ENCODE measurements at places on chromosomes 4 and X. TPM values are rescaled to one million over a fixed set of nuclear protein-coding genes. Genes with fewer than 3 reads are reported as not detected.

DNA sequence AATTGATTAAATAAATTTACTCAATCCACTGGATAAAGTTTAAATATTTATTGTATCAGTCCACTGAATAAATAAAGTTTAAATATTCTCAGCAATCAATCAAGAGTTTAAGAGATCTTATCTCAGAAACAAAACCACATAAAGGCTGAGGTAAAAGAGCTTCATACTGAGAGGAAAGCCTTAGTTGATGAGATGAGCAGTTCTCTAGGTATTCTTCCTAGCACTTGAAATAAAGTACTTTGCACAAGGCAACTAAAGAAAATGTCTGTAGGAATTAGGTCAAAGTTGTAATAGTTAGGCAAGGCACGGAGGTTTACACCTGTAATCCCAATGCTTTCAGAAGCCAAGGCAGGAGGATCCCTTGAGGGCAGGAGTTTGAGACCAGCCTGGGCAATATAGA, 63.5 kb downstream of the UCHL1 start:
- H3K27me3 ChIP-seq, result no peaks in the 10 kb centered on the region
- DNase-seq, result no peak
- H3K27ac ChIP-seq, result no peak overlapping the region

DNA sequence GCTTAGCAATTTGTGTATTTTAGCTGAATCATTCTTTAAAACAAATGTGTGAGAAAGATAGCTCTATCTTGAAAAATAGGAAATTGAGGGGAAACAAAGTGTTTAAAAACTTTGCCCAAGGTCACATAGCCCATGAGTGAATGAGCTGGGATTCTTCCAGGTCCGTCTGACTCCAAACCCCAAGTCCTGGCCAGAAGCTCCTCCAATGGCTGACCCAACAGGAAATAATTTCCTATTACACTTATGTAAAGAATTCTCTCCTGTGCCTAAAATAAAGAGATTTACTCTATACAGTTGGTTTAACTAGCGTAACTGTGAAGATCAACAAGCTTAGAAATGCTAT, 287.6 kb downstream of the ARHGAP24 start:
- H3K4me3 ChIP-seq, result no peak overlapping the region
- H3K4me1 ChIP-seq, result peaks cover 6% of the 10 kb centered on the region
- peak overlapping the region; percentile 35 for H3K27ac ChIP-seq

DNA sequence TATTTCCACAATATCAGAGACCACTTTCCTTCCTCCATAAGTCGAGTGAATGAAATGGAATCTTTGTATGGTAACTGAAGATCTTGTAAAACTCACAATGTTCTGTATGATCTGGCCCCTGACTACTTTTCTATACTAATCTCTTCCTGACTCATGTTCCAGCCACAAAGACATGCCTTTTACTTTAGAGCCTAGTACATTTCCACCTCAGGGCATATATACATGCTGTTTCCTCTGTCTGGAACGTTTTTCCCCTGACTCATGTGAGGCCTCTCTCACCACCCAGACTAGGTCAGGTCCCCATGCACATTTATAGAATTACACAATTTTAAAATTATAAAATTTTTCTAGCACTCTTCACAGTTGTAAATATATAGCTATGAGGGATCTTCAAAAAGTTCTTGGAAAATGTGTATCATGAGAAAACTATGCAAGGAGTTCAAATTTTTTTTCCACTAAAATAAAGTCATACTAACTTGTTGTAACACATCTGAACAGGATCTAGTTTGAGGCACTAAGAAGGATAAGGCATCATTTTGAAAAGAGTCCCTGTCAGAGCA, 208.8 kb downstream of the SH2D1A start:
- peak overlapping the region; percentile 19 for H3K27ac ChIP-seq
- no peaks in the 10 kb centered on the region for H3K27me3 ChIP-seq
- no peaks in the 10 kb centered on the region for H3K4me1 ChIP-seq
- peak; percentile 16 for DNase-seq
- no peak overlapping the region for H3K4me3 ChIP-seq

GRCh38 chr4:114398410-114398809, 200.2 kb upstream of the UGT8 start:
- H3K27ac ChIP-seq, result no peak overlapping the region
- no peaks in the 10 kb centered on the region for H3K36me3 ChIP-seq
- H3K4me1 ChIP-seq, result no peaks in the 10 kb centered on the region
- no peak for DNase-seq
- no peaks in the 10 kb centered on the region for H3K27me3 ChIP-seq
- H3K4me3 ChIP-seq, result no peak overlapping the region

DNA sequence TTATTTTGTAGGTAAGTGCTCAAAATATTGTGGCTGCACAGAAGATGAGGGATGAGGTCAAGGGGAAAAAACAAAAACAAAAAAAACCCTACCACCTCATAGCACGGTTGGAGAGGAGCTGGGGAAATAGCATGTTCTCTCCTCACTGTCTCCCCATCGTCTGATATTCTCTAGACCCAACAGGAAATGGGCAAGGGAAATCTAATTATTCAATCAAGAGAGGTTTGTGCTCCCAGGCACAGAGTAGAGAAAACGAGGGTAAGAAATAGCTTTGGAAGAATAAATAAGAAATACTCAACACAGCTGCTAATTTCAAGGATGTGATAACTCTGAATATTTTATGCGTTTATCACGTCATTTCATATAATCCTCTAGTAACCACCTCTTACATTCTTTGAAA, 619.2 kb upstream of the GNPDA2 start:
- no peaks in the 10 kb centered on the region for H3K27me3 ChIP-seq
- H3K27ac ChIP-seq, result no peak overlapping the region
- DNase-seq, result no peak
- H3K4me1 ChIP-seq, result no peaks in the 10 kb centered on the region
- H3K4me3 ChIP-seq, result no peak overlapping the region

The TLL1 gene
- 2.7 TPM for total RNA-seq

The NHSL2 gene
- total RNA-seq, result 14.8 TPM

- no peak for DNase-seq
- no peaks in the 10 kb centered on the region for H3K36me3 ChIP-seq
- H3K27ac ChIP-seq, result no peak overlapping the region
- no peaks in the 10 kb centered on the region for H3K27me3 ChIP-seq
Measured at GRCh38 chr4:108139089-108139488, 29.6 kb downstream of the LEF1 start.

The GPR78 gene
- 0.17 TPM for total RNA-seq

DNA sequence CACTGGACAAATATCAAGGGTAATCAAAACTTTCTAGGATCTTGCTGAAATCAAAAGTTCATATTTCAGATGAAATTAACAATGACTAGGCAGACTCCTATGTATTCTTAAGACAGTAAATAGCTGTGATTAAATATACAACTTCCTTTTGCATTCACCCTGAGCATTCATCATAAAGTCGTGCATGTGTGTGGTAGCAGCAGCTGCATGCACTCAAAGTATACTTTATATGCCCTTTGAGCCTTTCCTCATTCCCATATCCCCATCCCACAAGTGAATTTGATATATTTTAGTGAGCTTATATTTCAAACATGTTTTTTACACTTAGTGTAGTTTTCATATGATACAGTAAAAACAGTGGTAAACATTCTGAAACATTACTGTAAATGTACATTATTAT, 959.0 kb downstream of the C4orf33 start:
- H3K4me1 ChIP-seq, result no peaks in the 10 kb centered on the region
- no peaks in the 10 kb centered on the region for H3K27me3 ChIP-seq
- DNase-seq, result no peak
- H3K27ac ChIP-seq, result no peak overlapping the region
- H3K4me3 ChIP-seq, result no peak overlapping the region
- H3K36me3 ChIP-seq, result no peaks in the 10 kb centered on the region

The MPP1 gene
- total RNA-seq, result 9.0 TPM

The ASIC5 gene
- total RNA-seq, result not detected

- H3K36me3 ChIP-seq, result no peaks in the 10 kb centered on the region
- no peaks in the 10 kb centered on the region for H3K27me3 ChIP-seq
- H3K4me1 ChIP-seq, result peaks cover 16% of the 10 kb centered on the region
- peak within 1 kb of the TSS; percentile 74 for H3K4me3 ChIP-seq
Measured at GRCh38 chr4:52659001-52659721, at the start of gene USP46. Gene USP46 (minus strand): TSS chr4:52659301. CDS start chr4:52659150, 151 bp downstream.

- H3K4me1 ChIP-seq, result peaks cover 15% of the 10 kb centered on the region
- no peaks in the 10 kb centered on the region for H3K27me3 ChIP-seq
- H3K27ac ChIP-seq, result peak overlapping the region; percentile 59
- H3K4me3 ChIP-seq, result no peak overlapping the region
Measured at GRCh38 chrX:34884817-34885216, 57.8 kb upstream of the FAM47B start.

- no peaks in the 10 kb centered on the region for H3K36me3 ChIP-seq
- no peak overlapping the region for H3K27ac ChIP-seq
- peaks cover 2% of the 10 kb centered on the region for H3K27me3 ChIP-seq
- peak; percentile 17 for DNase-seq
- no peak overlapping the region for H3K4me3 ChIP-seq
- no peaks in the 10 kb centered on the region for H3K4me1 ChIP-seq
Measured at GRCh38 chr4:24235618-24236017, 345.8 kb upstream of the PPARGC1A start.

- no peak for DNase-seq
- H3K36me3 ChIP-seq, result no peaks in the 10 kb centered on the region
- H3K27me3 ChIP-seq, result no peaks in the 10 kb centered on the region
- H3K4me1 ChIP-seq, result no peaks in the 10 kb centered on the region
Measured at GRCh38 chrX:124125471-124125870, 164.0 kb downstream of the STAG2 start.

GRCh38 chr4:53713296-53713695, 122.0 kb upstream of the LNX1 start:
- no peak overlapping the region for H3K27ac ChIP-seq
- peaks cover 11% of the 10 kb centered on the region for H3K4me1 ChIP-seq
- H3K36me3 ChIP-seq, result no peaks in the 10 kb centered on the region
- H3K4me3 ChIP-seq, result no peak overlapping the region
- no peaks in the 10 kb centered on the region for H3K27me3 ChIP-seq

The DMRTC1 gene
- not detected for total RNA-seq

The KLHL34 gene
- total RNA-seq, result not detected

DNA sequence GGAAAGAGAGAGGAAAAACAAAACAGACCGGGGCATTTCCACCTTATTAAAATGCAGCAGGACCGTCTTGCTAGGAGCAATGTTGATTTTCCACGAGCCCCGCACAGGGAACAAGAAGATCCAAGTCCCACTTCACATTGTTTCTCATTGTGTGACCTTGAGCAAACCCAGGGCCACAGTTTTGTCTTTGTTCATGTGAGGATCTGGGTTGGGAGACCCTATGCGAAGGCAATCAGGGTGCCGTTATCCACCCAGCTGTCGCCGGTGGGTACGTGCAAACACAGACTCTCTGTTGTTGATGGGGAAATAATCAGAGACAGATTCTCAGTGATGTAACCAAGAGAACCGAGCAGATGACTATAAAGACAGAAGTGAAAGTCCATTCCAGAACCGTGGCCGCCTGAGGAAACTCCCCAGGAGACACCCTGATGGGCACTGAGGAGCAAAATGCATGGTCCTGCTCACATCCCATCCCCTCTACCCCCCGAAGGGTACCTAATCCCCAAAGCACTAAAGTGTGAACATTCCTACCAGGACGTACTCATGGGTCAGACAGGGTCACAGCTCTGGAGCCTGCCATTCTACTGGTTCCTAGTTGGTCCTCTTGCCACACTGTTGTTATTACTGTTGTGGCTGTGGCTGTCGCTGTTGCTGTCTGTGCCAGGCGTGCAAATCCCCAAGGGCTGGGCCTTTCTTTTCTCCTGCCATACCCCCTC, 102.7 kb upstream of the RBPJ start:
- H3K27ac ChIP-seq, result no peak overlapping the region
- H3K36me3 ChIP-seq, result no peaks in the 10 kb centered on the region
- H3K27me3 ChIP-seq, result no peaks in the 10 kb centered on the region
- H3K4me1 ChIP-seq, result peaks cover 24% of the 10 kb centered on the region

DNA sequence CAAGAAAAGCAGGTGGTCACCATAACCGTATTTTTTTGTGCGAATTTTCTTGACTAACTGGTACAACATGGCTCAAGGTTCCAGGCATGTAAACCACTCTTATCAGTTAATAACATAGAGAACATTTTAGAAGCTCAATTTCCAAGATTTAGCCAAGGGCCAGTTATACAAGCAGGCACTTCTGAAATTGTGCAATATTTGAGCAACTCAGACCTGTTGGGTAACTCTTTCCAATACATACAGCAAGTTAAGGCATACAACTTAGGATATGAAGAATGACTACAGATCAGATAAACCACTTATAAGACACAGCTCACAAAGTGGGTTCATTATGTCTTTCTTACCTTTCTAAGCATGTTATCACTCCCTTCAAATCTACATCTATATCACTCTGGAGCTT, 43.9 kb downstream of the ZNF280C start:
- no peak for DNase-seq
- no peak overlapping the region for H3K27ac ChIP-seq
- no peaks in the 10 kb centered on the region for H3K27me3 ChIP-seq
- no peak overlapping the region for H3K4me3 ChIP-seq
- H3K4me1 ChIP-seq, result no peaks in the 10 kb centered on the region
- H3K36me3 ChIP-seq, result peaks cover 14% of the 10 kb centered on the region

The PDCL2 gene
- total RNA-seq, result not detected

The TREX2 gene
- 0.36 TPM for total RNA-seq

The SCML1 gene
- 5.1 TPM for total RNA-seq

- no peaks in the 10 kb centered on the region for H3K36me3 ChIP-seq
- no peaks in the 10 kb centered on the region for H3K4me1 ChIP-seq
- H3K4me3 ChIP-seq, result no peak overlapping the region
- no peak for DNase-seq
Measured at GRCh38 chr4:85733798-85734197, 258.8 kb downstream of the ARHGAP24 start.

- no peak for DNase-seq
- H3K4me1 ChIP-seq, result no peaks in the 10 kb centered on the region
- H3K27me3 ChIP-seq, result no peaks in the 10 kb centered on the region
Measured at GRCh38 chr4:52877036-52877435, 14.9 kb downstream of the RASL11B start.

The PPP1R2C gene
- not detected for total RNA-seq

The SLC4A4 gene
- 3.7 TPM for total RNA-seq
